ENCODE measurements at places on chromosomes 5 and 9. TPM values are rescaled to one million over a fixed set of nuclear protein-coding genes. Genes with fewer than 3 reads are reported as not detected.

The DIPK1B gene
- 1.5 TPM for total RNA-seq

The SLC6A18 gene
- not detected for total RNA-seq

The ADAMTS12 gene
- not detected for total RNA-seq

The HMMR gene
- total RNA-seq, result 2.8 TPM

The S1PR3 gene
- total RNA-seq, result not detected

The TAF11L10 gene
- total RNA-seq, result not detected

The IL4 gene
- not detected for total RNA-seq

The SLC2A8 gene
- 13.4 TPM for total RNA-seq

Measured in activated B cell treated with CpG ODN at 0.5 μM for 24 hours (primary cell).